ENCODE measurements at places on chromosomes 13 and 19.

GRCh38 chr19:18424890-18425514, 5.8 kb downstream of the SSBP4 start:
- DNase-seq: no peak

DNA sequence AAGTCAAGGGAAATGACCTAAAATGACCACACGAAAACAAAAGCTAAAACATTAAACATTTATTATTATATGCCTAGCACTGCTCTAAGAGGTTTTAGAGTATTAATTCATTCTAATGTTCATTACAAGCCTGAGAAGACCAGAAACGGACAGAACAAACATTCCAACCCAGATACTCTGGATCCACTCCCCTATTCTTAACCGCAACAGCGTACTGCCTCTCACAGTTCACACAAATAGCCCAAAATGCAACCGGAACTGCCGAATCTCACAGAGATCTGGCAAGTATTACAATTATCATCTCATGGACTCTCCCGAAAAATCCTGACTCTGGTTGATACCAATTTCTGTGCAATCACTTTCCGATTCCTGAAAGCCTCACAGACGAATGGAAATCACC, 1.4 kb downstream of the ZNF780B start:
- DNase-seq: no peak

GRCh38 chr19:6967967-6968366, 53.3 kb downstream of the MBD3L2B start:
- DNase-seq: no peak

DNA sequence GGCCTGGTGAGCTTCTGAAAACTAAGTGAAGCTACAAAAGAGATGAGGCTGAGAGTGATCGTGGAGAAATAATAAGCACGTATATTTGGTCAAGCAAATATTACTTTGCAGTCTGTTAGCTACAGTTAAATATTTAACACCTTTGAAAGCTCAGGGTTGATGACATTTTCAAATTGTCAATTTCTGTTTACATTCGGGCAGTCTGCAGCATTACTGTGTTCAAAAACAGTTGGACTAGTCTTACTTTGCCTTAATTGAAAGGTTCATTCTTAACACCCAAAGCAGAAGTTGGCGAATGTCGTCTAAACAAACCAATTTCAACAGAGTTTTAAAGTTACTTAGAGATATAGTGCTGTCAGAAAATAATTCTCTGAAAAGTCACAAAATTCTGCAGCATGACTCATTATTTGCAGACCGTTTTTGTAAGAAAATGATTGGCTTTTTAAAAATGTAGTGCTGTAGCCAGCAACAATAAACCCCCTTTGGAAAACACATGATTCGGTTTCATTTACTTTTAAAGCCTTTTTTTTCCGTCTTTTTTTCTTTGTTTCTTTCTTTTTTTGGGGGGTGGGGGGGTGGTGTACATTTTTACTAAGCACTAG, 549.0 kb downstream of the GPC6 start:
- DNase-seq: no peak

DNA sequence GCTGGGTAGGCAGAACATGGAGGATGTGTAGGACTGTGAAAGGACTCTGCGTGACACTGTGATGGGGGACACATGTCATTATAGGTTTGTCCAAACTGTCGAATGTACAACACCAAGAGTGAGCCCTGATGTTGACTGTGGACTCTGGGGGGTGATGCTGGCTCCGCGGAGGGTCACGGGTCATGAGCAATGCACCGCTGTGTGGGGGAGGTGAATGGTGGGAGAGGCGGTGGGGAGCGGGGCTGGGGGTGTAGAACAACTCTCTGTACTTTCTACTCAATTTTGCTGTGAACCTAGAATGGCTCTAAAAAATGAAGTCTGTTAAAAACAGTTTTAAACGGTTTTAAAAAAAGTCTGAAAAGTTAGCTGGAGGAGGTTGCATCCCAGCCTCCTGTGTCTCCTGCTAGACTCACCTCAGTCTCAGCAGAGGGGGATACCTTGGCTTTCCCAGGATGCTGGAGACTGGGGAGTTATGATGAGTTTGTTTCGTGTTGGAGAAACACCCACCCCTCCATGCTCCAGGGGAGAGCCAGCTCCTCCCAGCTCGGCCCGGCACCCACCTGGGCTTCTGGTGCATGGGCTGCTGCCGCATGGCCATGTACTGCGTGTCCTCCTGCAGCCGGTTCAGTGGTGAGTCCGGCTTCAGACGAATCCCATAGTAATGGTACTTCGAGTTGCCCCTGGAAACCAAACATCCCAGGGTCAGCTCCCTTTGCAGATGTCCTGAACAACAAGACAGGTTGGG, 34.7 kb upstream of the RANBP3 start:
- no peak for DNase-seq

DNA sequence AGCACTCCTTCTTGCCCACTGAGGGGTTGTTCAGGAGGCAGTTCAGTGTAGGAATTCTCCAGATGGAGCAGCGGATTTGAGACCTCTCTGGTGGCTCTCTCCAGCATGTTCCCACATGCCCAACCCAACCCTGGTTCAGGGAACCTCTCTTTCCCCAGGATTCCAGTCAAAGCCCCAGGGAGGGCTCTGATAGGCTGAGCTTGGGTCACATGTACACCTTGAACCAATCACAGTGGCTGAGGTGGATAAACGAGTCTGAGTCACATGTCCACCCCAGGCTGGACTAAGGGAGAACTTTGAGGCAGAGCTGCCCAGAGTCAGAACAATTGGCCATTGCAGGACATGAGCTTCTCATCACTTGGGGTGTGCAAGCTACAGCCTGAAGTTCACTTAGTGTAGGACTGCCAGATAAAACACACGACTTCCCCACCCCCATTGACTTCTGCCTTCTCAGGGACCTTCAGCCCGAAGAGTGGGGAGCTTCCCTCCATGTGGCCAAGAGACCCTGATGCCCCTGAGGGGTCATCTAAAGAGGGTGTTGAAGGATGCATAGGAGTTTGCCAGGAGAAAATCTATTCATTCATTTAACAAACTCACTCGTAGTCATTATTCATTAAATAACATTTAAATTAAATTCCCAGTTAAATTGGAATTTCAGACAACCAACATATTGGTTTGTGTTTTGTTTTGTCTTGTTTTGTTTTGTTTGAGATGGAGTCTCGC, 4.0 kb upstream of the MAST3 start:
- DNase-seq: no peak

DNA sequence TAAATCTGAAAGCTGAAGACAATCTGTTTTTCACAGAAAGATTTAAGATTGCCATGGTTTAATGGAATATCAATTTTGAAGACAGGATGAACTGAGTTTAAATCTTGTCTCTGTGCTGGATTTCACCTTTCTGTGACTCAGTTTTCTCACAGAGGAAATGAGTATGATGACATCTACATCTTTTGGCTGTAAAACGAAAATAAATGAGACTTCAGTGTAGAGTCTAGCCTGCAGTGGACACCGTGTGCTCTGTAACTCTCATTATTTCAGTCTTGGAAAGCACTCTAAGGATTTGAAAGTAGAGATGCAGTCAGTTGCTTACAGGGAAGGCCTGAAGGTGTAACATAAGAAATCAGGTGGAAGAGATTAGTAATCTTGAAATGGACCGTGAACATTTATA, 150.4 kb downstream of the NALCN start:
- DNase-seq: no peak

DNA sequence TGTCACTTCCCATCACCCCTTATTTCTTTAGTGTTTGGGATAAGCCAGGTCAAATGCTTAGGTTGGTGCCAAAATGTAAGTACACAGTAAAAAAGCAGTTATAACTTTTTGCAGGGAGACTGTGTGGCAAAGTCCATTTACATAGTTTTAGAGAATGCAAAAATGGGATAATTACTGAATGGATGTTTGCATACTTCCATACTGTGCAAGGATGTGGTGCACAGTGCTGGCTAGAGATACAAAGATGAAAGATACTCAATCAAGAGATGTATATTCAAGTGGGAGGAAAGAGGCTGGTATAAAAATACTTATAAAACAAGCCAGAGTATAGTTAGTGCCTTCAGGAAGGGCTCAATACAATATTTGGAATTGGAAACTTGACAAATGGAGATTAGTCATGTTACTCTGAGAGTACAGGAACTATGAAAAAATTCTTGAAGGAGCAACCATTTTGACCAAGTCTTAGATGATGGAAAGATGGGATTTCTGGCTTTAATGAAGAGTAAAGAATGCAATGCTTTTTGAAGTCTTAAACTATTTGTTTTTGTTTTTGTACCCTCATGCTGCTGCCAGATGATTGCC, 8.0 kb downstream of the PDS5B start:
- DNase-seq: no peak

GRCh38 chr19:42086770-42087550, 11.0 kb downstream of the ZNF574 start:
- no peak for DNase-seq

GRCh38 chr13:58376349-58376748, 744.8 kb downstream of the PCDH17 start:
- DNase-seq: no peak

DNA sequence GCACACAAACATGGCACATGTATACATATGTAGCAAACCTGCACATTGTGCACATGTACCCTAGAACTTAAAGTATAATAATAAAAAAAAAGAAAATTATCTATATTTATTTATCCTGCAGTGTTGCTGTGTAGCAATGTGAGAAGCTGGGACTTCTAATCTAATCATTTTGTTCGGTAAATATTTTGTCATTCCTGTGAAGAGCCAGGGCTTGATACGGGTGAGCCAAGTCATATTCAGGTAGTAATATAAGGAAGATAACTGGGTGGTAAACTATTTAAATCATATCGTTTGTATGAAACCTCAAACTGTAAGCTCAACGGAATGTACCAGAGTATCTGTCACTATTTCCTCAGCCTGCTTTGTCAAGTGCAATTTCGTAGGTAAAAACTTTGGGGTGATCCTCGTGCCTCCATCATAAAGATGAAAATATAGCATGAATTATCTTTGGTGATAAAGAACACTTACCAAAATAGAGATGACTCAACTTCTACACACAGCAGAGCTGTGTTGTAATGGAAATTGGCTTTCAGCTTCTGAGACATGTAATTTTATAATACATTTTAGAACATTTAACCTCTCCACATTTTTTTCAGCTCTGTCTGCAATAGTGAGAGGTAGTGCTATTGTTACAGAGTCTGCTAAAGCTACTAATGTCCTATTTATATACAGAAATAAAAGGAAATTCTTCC, 92.9 kb downstream of the PCDH9 start:
- DNase-seq: no peak

GRCh38 chr19:33821871-33822270, 25.2 kb downstream of the KCTD15 start:
- no peak for DNase-seq

- no peak for DNase-seq
Measured at GRCh38 chr13:27631665-27632064, 10.0 kb downstream of the POLR1D start.

DNA sequence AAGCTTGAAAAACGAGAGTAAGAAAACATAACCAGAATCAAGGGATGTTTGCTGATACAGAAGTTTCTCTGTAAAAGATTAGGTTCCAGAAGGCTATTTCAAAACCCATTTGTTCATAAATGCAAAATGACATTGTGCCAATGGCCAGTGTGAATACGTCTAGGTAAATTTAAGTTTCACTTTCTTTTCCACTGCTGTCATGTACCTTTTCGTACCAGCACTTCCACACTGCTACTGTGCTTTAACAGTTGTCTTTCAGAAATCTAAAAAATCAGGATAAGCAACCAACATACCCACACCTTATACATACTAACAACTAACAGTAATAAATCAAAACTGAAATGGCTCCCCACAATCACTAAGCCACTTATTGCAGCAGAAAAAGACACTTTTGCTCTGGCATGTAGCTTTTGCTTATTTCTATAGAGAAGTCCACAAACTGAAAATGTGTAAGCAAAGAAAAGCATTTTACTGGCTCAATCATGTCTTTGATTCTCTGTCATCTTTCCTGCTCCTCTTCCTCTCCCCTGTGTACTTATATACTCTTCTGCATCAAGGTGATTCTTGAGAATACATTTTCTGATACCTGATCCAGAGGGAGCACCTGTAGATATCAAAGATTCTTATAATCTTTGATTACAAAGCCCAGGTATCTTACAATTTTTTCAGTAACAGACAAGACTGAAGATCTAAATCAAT, 34.3 kb downstream of the ELF1 start:
- no peak for DNase-seq

GRCh38 chr13:99955747-99956472, 15.7 kb downstream of the ZIC5 start:
- no peak for DNase-seq

DNA sequence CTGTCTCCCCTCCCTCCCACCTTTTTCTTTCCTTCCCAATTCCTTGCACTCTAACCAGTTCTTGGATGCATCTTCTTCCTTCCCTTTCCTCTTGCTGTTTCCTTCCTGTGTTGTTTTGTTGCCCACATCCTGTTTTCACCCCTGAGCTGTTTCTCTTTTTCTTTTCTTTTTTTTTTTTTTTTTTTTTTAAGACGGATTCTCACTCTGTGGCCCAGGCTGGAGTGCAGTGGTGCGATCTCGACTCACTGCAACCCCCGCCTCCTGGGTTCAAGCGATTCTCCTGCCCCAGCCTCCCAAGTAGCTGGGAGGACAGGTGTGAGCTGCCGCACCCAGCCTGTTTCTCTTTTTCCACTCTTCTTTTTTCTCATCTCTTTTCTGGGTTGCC, 6.9 kb downstream of the MYADM start:
- no peak for DNase-seq

DNA sequence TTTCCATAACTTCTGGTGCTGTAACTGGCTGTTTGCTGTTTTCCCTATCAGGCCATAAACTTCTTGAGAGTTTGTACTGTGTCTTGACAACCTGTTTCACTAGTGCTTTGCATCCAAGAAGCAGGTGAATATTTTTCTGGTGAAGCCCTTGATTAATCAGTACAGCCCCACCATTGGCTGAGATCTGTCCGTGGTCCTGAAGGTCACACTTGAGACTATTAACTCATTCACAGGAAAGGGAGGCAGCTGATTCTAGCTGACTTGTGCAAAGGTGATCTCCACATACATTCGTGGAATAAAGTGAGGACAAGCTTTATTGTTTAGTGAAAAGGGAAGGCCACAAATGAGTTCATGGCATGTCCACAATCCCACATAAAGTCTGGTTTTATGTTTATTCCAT, 61.4 kb upstream of the ZNF835 start:
- no peak for DNase-seq

DNA sequence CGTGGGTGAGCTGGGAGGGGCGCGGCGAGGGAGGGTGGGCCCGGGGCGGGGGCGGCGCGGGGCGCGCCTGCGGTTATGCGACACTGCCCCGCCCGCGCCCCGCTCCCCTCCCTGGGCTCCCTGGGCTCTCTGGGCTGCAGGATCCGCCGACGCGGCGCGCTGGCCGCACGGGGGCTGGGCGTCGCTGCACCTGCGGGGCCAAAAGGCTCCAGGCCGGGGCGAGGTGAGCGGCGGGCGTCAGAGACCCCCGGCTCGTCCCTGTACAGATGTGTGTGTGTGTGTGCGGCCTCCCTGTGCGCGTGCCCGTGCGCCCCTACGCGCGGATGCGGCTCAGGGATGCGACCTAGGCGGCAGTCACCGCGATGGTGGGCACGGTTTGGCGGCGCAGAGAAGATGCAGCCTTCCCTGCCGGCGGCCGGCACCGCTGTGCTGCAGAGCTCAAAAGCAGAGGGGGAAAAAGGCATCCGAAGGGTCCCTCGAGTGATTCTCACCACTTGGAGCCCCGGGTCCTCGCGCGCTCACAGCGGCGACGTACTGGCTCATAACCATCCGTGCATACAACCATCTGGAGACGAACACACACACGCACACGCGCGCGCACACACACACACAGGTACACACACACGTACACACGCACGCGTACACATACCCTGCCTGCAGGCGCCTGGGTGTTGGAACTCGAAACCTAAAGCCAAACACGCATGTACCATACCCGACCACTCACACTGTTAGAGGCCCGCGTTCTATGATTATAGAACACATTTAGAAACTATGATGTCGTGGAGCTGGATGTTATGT, 709 bp downstream of the ATP8A2 start:
- DNase-seq: no peak

All from cortex of kidney (tissue), 1 donor.